ENCODE measurements at places on chromosomes 11 and 22. TPM values are rescaled to one million over a fixed set of nuclear protein-coding genes. Genes with fewer than 3 reads are reported as not detected.

GRCh38 chr22:48450188-48450825, 1377.4 kb downstream of the BRD1 start:
- no peak for DNase-seq

- no peak for DNase-seq
These were observed 566 bp downstream of the INTS4 start for GRCh38 chr11:77993902-77994301.

GRCh38 chr11:19393941-19394340, 153.2 kb upstream of the E2F8 start:
- DNase-seq, result no peak

GRCh38 chr11:29435421-29435820, 581.4 kb downstream of the KCNA4 start:
- no peak for DNase-seq

DNA sequence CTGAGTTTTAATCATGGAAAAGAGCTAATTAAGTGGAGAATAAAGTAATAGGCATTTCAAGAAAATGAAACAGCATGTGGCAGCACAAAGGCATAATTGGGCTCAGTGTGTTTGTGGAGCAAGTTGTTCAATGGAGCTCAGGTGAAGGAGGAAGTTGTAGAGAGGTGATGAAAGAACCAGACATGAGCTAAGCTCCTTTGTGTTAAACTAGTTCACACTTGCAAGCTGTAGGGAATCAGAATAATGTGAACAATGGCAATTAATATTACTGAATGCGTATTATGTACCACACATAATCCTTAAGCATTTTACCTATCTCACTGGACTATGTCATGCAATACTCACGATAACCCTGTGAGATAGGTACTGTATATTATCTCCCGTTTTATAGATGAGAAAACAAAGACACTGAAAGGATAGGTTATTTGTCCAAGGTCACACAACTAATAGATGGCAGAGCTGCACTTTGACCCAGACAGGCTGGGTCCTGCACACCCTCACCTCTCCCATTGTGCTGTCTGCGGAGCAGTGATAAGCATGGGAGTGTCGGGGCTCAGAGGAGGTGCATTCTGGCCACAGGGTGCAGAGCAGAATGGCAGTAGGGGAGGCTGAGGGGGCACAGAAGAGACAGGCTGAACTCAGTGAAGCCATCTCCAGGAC, 8.9 kb downstream of the OLFML1 start:
- DNase-seq, result no peak

- no peak for DNase-seq
These were observed 14.9 kb downstream of the ADORA2A start for GRCh38 chr22:24442352-24442744.

- no peak for DNase-seq
These were observed 112.1 kb downstream of the RPL27A start for GRCh38 chr11:8794677-8795103.

DNA sequence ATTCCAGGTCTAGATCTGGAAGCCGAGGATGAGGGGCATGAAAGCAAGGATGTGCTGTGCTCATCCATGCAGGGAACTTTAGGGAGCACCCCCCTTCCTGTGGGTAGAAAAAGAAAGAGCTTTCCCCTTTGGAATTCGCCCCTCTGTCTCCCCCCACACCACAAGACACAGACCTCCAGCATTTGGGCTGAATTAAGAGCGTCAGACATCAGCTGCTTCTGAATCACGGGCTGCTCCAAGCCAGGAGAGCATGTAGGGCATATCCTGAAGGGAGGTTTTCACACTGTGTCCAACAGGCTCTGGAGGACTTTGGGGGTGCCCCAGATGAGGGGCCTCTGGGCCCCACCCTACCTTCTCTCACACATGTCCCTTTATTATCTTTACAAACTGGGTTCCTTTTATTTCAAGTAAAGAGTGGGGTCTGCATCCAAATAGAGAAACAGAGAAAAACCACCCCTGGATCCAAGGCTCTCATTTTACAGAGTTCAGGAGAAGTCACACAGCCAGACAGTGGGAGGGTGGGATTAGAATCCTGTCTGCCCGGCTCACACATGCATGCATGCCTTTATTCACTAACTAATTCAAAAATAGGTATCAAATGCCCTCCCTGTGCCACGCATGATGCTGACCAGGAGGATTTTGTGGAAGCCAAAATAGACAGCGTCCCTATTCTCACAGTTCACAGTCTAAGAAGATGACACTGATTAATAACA, 52.8 kb downstream of the LRRC32 start:
- DNase-seq, result no peak

DNA sequence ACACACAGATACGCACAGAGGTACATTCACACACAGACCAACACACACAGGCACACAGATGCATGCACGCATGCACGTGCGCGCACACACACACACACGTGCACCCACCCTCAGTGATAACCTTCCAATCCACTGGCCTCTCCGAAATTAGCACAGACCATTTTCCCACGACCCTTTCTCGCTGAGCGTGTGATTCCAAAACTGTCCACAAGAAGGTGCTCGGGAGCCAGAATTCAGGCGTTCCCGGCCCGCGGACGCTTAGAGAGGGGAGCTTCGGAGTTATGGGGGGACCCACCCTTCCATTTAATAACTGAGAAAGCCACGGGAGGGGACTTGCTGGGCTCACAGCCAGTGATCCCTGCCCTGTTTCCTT, 33.8 kb upstream of the SLC35C1 start:
- DNase-seq, result peak; percentile 86

- no peak for DNase-seq
These were observed 7.2 kb downstream of the CHEK2 start for GRCh38 chr22:28734393-28734792.

- DNase-seq, result no peak
These were observed 77.7 kb downstream of the BARX2 start for GRCh38 chr11:129453293-129453721.

- no peak for DNase-seq
These were observed 13.7 kb downstream of the NAGA start for GRCh38 chr22:42056757-42057511.

- DNase-seq, result no peak
These were observed 6.0 kb downstream of the RNF169 start for GRCh38 chr11:74754507-74755252.

- DNase-seq, result no peak
These were observed 3.9 kb downstream of the JOSD1 start for GRCh38 chr22:38696606-38697424.

- DNase-seq, result no peak
These were observed 24.9 kb upstream of the CCDC89 start for GRCh38 chr11:85710917-85711316.

- no peak for DNase-seq
These were observed 42.2 kb downstream of the BUD13 start for GRCh38 chr11:116730601-116731000.

GRCh38 chr22:32874976-32875375, 73.5 kb downstream of the TIMP3 start:
- no peak for DNase-seq

- no peak for DNase-seq
These were observed 1.7 kb downstream of the SHANK2 start for GRCh38 chr11:71250523-71251150.

- no peak for DNase-seq
These were observed 153.3 kb downstream of the SWAP70 start for GRCh38 chr11:9817191-9817590.

GRCh38 chr22:45422237-45422983, 8.9 kb downstream of the RIBC2 start:
- DNase-seq, result peak; percentile 58

DNA sequence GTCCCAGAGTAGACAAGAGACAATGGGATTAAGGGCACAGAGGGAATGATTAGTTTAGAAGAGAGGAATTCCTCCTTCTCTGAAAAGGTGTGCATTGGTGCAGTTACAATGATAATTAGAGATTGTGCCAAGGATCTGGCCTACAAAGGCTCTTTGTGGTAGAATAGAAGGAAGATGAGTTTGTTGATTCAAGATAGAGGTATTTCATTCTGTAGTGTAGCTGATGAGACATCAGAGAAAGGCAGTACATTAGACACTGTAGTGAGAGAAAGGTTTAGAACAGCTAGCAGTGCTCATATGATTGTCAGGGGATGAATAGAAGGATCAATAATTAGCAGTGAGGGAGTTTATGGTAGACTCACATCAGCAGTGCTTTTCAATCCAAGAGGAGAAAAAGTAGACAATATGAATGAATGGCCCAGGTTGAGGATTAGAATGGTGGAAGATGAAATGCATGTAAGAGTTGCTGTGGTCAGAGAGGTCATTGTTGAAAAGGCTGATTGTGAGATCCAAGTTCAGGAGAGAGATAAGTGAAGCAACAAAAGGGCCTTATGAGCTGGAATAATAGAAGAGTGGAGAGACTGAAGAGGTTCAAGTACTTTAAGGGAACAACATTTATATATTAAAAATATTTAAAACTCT, 28.9 kb downstream of the SIK2 start:
- no peak for DNase-seq

GRCh38 chr22:26707581-26707980, 50.2 kb downstream of the MIAT start:
- no peak for DNase-seq

DNA sequence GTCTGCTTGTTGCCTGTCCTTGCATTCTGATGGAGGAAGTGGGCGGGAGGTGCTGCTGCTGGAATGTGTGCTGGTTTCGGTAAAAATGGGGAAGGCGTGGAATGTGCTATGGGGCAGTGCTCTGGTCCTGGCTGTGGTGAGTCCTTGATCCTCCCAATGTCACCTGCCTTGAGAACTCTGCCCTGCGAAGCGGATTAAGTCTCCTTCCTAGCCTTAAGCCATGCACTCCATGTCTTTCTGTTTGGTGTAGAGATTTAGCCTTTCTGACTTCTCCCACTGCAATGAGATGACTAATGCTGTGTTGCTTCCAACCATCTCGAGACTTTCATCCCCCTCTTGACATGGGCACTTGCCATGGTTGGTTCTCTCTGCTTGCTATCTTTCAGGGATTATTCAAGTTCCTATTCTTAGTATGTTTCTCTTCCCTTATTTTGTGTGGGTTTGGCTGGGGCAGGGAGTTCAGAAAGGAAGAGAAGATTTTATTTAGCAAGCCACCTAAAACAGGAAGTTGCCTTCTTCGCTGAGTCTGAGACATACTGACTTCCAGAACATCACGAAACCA, 687.9 kb downstream of the NTM start:
- no peak for DNase-seq

DNA sequence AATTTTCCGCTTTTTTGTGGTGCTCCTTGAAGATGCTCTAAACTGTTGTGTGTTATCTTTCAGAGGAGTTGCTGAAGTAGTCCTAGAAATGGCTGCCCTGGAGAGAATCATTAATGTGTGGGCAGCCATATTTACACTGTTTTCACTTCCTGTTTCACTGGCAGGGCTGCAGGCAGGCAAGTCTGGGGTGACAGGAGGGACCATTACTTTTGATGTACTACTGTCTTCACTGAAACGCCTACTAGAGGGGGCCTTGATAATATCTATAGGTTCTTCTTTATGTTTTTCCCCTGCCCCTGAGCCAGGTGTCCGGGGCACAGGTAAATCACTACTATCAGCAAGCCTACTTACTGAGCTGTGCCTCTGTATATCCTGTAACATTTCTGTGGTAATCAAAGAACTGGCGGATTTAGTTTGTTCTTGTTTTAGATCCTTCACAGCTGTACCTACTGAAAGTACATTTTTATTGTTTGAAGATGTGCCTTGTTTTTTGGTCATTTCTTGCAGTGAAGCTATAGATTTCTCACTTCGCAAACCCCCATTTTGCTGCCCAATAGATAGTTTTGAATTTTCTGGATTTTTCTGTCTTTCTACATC, 39.7 kb downstream of the ACAT1 start:
- no peak for DNase-seq

Gene CYTH4
- total RNA-seq, result 16.2 TPM

Gene TRPM5
- not detected for total RNA-seq

Gene TBX10
- not detected for total RNA-seq

Gene OR52K1
- 0.09 TPM for total RNA-seq

Gene RASGRP2
- total RNA-seq, result 35.3 TPM

Gene MYO7A
- 13.5 TPM for total RNA-seq

Gene CLDN5
- total RNA-seq, result 89.7 TPM

Gene JAM3
- 29.4 TPM for total RNA-seq

Gene GPHA2
- not detected for total RNA-seq

Gene MISFA
- 4.6 TPM for total RNA-seq

Gene CD6
- 1.7 TPM for total RNA-seq

Gene MMP3
- 1.5 TPM for total RNA-seq

Gene NLRP14
- not detected for total RNA-seq
